Thyroid gland (tissue), 4 donors: ENCODE measurements at places on chromosomes 11 and 22. TPM values are rescaled to one million over a fixed set of nuclear protein-coding genes. Genes with fewer than 3 reads are reported as not detected.

SLC22A9 gene
- not detected for total RNA-seq

NLRP14 gene
- 0.11 TPM for total RNA-seq

KRTAP5-11 gene
- not detected for total RNA-seq

NTM gene
- total RNA-seq = 0.78 TPM

- DNase-seq = peak; percentile 26
Measured at GRCh38 chr11:61532134-61533038, 23.8 kb downstream of the LRRC10B start.

DNA sequence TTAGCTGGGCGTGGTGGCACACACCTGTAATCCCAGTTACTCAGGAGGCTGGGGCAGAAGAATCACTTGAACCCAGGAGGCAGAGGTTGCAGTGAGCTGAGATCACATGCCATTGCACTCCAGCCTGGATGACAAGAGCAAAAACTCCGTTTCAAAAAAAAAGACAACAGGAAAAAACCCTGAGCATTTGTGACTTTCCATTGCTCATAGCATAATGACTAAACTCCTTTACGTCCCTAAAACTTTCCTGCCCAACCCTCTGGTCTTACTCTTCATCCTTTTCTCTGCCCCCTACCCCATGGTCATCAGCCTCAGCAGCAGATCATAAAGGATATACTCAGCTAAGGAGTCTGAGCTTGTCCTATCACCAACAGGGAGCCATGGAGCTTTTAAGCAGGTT lies 6.8 kb upstream of the LDLRAD3 start:
- DNase-seq = no peak

- no peak for DNase-seq
Measured at GRCh38 chr11:70065318-70066135, 12.6 kb upstream of the ANO1 start.

GRCh38 chr11:64747961-64748665 lies 4.2 kb upstream of the RASGRP2 start:
- no peak for DNase-seq

GRCh38 chr11:68269414-68270081 lies 2.2 kb downstream of the C11orf24 start:
- no peak for DNase-seq
